ENCODE measurements at places on chromosomes 2 and 18. TPM values are rescaled to one million over a fixed set of nuclear protein-coding genes. Genes with fewer than 3 reads are reported as not detected.

Gene VIT
- 16.9 TPM for total RNA-seq

Gene MYL12A
- total RNA-seq, result 1,108 TPM

Gene FER1L5
- not detected for total RNA-seq

Gene RAMP1
- total RNA-seq, result 239 TPM

Gene GPR155
- total RNA-seq, result 10.1 TPM

Gene ACTG2
- 23.8 TPM for total RNA-seq

Gene B4GALT6
- total RNA-seq, result 5.6 TPM

Gene RAB31
- total RNA-seq, result 9.9 TPM

Gene LYG2
- total RNA-seq, result not detected

Gene MBP
- total RNA-seq, result 15.4 TPM

Gene IL18R1
- total RNA-seq, result 5.0 TPM

Gene DAW1
- 0.43 TPM for total RNA-seq

Gene ARHGEF4
- 8.1 TPM for total RNA-seq
